ENCODE measurements at places on chromosomes 5 and 9. TPM values are rescaled to one million over a fixed set of nuclear protein-coding genes. Genes with fewer than 3 reads are reported as not detected.

Gene TRPM6
- total RNA-seq, result 0.03 TPM

Gene C9orf40
- total RNA-seq, result 2.9 TPM

Gene HACD4
- 13.7 TPM for total RNA-seq

Gene PCDHB3
- 0.57 TPM for total RNA-seq

Gene SPINK13
- total RNA-seq, result 3.2 TPM

Gene ZNF879
- 2.5 TPM for total RNA-seq

Gene C9
- total RNA-seq, result not detected

DNA sequence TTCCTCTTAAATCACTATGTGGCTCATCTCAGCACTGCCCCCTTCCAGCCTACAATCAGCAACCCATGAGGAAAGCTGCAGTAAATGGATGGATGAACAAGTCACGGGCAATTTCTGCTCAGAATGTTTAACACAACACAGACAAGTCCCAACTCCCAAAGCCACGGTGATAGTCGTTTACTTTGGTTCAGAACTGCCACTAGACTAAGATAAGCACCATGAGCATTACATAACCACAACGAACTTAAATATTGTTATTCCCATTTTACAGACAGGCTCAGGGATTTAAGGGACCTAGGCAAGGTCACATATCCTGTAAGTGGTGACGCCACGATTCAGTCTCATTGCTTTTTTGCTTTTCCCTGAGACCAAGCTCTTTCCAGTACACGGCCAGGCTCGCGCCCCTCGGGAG, 2.0 kb upstream of the SMIM27 start:
- DNase-seq, result no peak

DNA sequence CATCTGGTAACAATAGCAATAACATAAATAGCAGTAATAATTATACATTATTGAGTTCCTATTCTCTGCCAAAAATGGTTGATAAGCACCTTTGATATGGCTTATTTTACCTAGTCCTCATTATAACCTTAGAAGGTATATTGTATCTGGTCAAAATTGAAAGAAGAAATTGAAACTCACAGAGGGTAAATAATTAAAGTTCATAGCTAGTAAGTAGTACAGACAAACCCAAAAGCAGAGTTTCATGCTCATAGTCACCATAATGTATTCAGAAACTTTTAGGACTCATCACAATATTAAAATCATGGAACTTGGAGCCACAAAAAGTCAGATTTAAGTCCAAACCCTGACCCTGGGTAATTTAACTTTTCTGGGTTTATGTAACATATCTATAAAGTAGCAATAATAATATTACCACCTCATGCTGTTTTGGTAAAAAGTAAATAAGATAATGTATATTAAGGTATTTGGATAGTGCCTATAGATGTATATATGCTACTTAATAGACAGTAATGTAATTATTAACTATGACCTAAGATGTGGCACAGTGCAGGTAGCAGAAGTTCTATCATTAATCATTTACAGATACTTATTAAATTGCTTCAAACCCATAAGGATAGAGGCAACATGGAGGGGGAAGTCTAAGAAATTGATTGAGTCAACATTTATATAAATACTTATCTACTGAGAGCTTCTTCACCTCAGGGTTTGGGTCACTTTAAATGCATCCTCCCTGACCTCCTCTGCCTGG, 32.4 kb downstream of the STK32A start:
- DNase-seq, result no peak

- no peak for DNase-seq
These were observed 8.1 kb upstream of the ZBED3 start for GRCh38 chr5:77095189-77095588.

- no peak for DNase-seq
These were observed 1653.4 kb downstream of the EFNA5 start for GRCh38 chr5:106017243-106017857.

GRCh38 chr5:96720408-96720807, 58.2 kb downstream of the CAST start:
- no peak for DNase-seq

DNA sequence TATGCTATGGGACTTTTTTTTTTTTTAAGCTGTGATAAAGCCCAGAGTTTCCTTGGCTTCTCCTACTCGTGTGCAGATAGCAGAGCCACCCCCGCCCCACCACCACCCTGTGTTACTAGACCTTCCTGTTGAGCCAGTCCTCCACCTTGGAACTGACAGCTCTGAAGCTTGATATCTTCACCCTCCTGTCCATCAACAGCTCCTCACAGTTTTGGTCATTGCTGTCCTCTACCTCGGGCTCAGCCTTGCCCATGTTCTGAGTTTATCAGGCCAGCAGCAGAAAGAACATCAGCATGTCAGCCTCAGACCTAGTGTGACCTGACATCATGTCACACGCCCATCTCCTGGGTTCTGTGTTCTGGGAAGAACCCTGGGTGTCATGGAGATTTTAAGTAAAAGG, 167.1 kb upstream of the RAI14 start:
- DNase-seq, result no peak

- no peak for DNase-seq
These were observed 276.4 kb downstream of the NR2F1-AS1 start for GRCh38 chr5:93304456-93305250.

DNA sequence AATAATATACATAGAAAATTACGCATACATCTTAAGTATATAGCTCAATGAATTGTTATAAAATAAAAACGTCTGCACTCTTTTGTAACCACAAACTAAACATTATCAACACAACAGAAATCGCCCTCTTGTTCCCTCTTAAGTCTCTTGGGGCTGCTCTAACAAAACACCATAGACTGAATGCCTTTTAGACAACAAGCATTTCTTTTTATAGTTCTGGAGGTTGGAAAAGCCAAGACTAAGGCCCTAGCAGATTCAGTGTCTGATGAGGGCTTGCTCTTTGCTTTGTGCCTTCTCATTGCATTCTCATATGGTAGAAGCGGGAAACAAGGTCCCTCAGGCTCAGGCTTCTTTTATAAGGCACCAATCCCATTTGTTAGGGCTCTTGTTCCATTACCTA, 4.9 kb upstream of the IFNB1 start:
- no peak for DNase-seq

DNA sequence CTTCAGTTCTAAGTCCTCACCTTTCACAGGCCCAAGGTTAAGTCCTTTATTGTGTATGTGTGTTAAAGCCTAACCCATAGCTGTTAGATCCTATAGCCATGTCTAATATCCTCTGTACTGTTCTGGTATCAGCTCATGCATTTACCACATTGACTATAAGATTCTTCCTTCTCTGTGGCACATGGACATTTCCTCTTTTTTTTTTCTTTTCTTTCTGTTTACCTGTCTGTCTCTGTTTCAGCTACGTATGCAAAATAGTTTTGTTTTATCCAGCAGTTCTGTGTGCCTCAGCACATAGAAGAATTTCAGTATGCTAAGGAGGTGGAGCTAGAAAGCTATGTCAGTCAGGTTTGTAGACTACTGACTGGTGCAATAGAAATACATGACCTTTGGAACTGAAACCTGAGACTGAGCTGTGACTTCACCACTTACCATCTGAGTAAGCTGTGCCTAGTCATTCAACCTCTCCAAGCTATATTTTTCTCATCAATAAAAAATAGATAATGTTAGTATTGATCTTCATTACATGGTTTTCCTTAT, 155.6 kb upstream of the VLDLR start:
- DNase-seq, result no peak

- no peak for DNase-seq
These were observed 127.7 kb downstream of the NR3C1 start for GRCh38 chr5:143275512-143276363.

GRCh38 chr9:97615439-97616072, 17.6 kb downstream of the TSTD2 start:
- peak; percentile 75 for DNase-seq

DNA sequence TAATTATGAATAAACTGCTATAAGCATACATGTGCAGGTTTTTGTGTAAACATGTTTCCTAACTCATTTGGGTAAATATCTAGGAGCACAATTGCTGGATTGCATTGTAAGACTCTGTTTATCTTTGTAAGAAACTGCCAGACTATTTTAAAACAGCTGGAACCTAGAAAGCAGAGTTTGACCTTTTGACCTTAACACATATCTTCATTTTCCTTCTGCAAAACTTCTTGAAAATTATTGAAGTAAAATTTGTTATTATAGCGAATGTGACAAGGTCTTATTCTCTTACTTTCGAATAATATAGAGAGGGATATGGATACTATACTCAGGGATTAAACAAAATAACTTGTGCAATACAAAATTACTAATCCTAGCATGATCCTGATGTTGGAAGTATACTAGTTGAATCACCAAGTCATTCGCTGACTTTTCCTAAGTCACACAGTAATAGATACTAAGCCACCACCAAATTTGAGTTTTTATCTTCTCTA, 3.2 kb upstream of the ANXA1 start:
- no peak for DNase-seq

DNA sequence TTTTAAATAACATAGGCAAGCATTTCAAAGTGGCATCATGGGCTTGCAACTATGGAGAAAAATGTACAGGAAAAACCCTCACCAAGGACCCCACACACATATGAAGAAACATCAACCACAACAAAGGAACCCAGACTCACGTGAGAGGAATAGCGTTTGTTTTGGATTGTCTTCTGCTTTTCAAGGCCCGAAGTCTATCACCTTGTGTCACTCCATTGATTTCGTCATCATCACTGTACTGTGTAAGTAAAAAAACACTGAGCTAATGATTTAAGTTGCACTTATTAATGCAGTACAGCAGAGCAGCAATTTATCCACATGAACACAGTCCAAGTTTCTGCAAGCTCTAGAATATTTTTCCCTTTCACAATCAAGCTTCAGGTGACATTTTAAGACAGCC, 72.4 kb downstream of the HABP4 start:
- DNase-seq, result no peak

DNA sequence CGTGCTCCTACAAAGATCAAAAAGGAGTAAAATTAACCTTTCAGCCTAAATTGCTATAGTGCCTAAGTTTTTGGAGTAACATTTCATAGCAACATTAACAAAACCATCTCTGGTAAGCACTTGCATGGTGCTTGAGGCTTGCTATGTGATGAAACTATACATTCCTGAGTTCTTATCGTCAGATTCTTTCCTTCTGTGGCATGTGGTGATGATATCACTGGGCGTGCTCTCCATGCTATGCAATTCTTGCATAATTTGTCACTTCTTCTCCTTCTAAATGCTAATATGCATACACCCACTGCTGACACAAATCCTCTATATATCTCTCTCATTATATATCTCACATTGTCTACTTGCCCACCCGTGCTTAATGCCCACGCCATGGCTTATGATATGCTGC, 2019.9 kb downstream of the MAT2B start:
- DNase-seq, result no peak

- DNase-seq, result no peak
These were observed 203.8 kb downstream of the TSSK1B start for GRCh38 chr5:113230711-113231652.

DNA sequence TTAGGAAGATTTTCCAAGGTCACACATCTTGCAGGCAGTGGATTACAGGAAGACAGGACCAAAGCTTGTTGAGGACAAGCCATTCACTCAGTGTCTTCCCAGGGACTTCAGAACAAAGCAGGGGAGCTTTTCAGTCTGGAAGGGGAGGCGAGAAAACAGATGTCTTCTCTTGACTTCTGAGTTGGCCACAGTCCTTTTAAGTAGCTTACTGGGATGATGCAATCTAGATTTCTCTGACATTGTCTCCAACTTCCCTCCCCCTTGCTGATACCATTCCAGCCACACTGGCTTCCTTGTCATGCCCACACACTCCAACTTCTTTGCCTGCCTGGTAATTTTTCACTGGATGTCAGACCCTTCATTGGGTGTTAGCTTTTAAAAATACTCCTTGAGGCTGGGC, 174.2 kb upstream of the TBC1D2 start:
- peak; percentile 12 for DNase-seq

DNA sequence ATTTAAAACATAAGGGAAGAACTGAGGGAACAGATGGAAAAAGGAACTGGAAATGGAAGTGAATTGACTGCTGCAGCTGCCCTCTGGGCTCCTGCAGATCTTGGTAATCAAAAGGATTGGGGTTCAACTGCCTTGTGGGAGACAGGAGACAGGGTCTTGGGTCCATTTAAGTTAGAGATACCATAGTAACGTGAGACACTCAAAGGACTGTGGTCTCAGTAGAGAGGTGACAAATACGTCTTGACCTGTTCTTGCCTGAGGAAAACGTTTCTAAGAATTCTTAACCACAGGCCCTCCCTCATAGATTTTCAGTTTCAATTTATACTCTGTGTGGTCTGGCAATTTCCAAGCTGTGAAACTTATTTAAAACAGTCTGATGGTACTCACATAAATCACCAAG, 100.8 kb upstream of the DHFR start:
- DNase-seq, result no peak

- DNase-seq, result no peak
These were observed 750.4 kb downstream of the BRINP1 start for GRCh38 chr9:118618849-118619248.

- DNase-seq, result no peak
These were observed 49.1 kb downstream of the DOCK2 start for GRCh38 chr5:169686137-169686536.

DNA sequence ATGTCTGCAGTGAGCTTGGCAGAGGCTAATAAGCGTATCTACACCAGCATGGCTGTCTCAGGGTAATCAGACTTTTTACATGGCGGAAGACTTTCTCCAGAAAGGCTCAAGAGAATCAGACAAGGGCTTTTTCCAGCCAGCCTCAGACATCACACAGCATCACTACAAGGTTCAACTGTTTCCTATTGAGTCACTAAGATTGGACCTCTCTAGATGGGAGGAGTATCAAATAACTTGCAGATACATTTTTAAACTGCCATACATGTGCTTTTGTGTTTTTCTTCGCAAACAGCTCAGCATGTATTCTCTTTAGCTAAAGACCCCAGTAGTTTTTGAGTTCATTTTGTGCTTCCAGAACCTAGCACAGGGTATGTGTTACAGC, 22.9 kb upstream of the PIK3R1 start:
- DNase-seq, result no peak

GRCh38 chr9:127004946-127005769, 90.6 kb downstream of the RALGPS1 start:
- DNase-seq, result peak; percentile 59

GRCh38 chr5:54651482-54652076, 134.0 kb downstream of the SNX18 start:
- peak; percentile 83 for DNase-seq

DNA sequence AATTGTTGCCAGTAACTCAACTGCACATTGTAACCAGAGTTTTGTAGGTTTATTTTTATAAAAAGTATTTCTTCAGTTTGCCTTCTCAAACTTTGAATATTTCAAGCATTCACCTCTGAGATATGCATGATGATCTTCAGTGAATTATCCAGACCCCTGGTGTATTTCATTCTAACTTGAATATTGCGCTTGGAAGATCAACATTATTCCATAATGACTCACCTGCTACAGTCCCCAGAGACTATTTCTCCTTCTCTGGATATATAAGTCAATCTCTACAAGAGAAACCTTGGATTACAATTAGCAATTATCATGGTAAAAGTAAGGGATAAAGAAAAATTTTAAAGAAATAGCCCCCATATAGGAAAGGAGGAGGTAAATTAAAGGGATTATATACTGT, 1041.0 kb downstream of the TLE1 start:
- no peak for DNase-seq

DNA sequence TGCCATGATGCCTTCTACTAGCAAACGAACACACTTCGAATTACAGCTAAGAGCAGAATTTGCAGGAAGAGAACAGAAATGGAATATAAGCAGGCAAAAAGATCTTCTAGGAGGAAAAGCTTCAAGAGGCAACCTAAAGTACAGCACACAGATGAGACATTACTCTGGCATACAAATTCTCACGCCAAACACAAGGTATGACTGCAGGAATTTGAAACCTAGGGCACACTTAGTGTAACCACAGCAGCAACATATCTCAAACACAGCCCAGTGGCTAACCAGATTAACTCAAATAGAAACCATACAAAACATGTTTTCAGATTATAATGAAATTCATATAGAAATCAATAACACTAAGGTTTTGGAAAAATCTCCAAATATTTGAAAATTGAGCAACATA, 481.0 kb upstream of the RGMB start:
- DNase-seq, result no peak

Measured in adrenal gland (tissue), 19 donors.